ENCODE measurements at places on chromosomes 2 and 18. TPM values are rescaled to one million over a fixed set of nuclear protein-coding genes. Genes with fewer than 3 reads are reported as not detected.
A peak's percentile ranks its signal among the peaks of the same experiment; 100 is the strongest.

GRCh38 chr2:127671557-127672302, 3.6 kb downstream of the LIMS2 start:
- peak overlapping the region; percentile 95 for H3K4me3 ChIP-seq
- no peaks in the 10 kb centered on the region for H3K36me3 ChIP-seq
- peak overlapping the region; percentile 98 for H3K27ac ChIP-seq
- no peaks in the 10 kb centered on the region for H3K27me3 ChIP-seq

Gene DLX2
- total RNA-seq: not detected

Gene MSTN
- total RNA-seq: 0.14 TPM

Gene ZBTB7C
- 0.87 TPM for total RNA-seq

DNA sequence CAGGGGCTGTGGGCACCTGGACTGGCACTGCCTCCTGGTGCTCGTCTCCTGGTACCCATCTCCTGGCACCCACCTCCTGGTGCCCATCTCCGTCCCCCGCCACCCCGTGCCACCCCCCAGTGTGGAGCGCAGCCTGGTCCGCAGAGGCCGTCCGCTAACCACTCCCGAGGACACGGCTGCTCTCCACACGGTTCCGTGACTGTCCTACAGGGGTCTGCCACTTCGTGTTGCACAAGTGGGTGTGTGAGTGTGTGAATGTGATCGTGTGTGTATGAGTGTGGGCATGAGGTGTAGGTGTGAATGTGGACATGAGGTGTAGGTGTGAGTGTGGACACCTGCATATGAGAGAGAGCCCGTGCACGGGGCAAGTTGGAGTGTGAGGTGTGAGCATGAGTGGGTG, 119.4 kb upstream of the HS6ST1 start:
- no peak for DNase-seq
- no peaks in the 10 kb centered on the region for H3K36me3 ChIP-seq
- H3K4me3 ChIP-seq: no peak overlapping the region
- no peaks in the 10 kb centered on the region for H3K27me3 ChIP-seq
- peaks cover 30% of the 10 kb centered on the region for H3K4me1 ChIP-seq

Gene IL1A
- total RNA-seq: not detected

- H3K27me3 ChIP-seq: no peaks in the 10 kb centered on the region
- no peak overlapping the region for H3K27ac ChIP-seq
- DNase-seq: no peak
- peaks cover 6% of the 10 kb centered on the region for H3K36me3 ChIP-seq
- H3K4me1 ChIP-seq: no peaks in the 10 kb centered on the region
Measured at GRCh38 chr2:200847939-200848338, 16.5 kb downstream of the CLK1 start.

DNA sequence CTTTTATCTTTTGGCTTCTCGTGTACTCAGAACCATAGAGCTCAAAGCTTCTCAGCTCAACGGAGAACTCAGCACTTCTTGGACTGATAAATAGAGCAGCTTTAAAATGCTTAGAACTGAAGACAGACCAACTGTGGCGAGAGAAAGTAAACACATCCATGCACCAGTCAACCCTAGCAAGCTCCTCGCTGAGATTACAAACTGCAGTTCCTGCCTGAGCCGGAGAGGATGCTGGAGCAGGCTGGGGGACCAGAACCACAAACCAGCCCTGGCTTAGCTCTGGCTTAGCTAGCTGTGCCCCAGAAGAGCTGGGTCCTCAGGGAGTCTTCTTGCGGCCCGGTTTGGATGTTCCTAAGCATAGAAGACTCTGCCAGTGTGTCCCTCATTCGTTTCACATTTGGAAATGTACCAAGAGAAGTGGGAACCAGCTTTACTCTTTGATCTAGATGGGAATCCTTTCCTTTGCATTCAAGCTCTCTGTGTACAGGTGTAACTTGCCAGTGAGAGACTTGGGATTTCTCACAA, 5.6 kb downstream of the PAX8 start:
- peaks cover 13% of the 10 kb centered on the region for H3K4me1 ChIP-seq
- H3K27ac ChIP-seq: no peak overlapping the region
- H3K4me3 ChIP-seq: no peak overlapping the region
- H3K36me3 ChIP-seq: no peaks in the 10 kb centered on the region
- DNase-seq: no peak

- H3K36me3 ChIP-seq: no peaks in the 10 kb centered on the region
- no peak overlapping the region for H3K4me3 ChIP-seq
- H3K27me3 ChIP-seq: no peaks in the 10 kb centered on the region
- peaks cover 70% of the 10 kb centered on the region for H3K4me1 ChIP-seq
Measured at GRCh38 chr2:96102596-96103186, 13.7 kb downstream of the ADRA2B start.

Gene AGXT
- not detected for total RNA-seq

DNA sequence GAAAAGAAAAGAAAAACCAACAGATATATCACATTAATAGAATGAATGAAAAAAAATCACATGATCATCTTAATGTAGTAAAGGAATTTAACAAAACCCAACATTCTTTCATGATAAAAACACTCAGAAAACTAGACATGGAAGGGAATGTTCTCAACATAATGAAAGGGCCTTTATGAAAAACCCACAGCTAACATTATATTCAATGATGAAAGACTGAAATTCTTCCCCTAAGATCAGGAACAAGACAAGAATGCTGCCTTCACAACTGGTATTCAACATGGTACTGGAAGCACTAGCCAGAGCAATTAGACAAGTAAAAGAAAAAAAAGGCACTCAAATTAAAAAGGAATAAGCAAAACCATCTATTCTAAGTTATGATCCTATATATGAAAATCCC, 28.5 kb upstream of the EMILIN2 start:
- DNase-seq: no peak
- no peak overlapping the region for H3K27ac ChIP-seq
- no peaks in the 10 kb centered on the region for H3K27me3 ChIP-seq
- no peak overlapping the region for H3K4me3 ChIP-seq

Gene CDK15
- total RNA-seq: 0.19 TPM

Gene BZW1
- total RNA-seq: 110 TPM

GRCh38 chr18:58491113-58491696, 137.7 kb downstream of the ALPK2 start:
- no peak for DNase-seq
- peaks cover 7% of the 10 kb centered on the region for H3K36me3 ChIP-seq
- no peaks in the 10 kb centered on the region for H3K27me3 ChIP-seq
- no peak overlapping the region for H3K4me3 ChIP-seq

DNA sequence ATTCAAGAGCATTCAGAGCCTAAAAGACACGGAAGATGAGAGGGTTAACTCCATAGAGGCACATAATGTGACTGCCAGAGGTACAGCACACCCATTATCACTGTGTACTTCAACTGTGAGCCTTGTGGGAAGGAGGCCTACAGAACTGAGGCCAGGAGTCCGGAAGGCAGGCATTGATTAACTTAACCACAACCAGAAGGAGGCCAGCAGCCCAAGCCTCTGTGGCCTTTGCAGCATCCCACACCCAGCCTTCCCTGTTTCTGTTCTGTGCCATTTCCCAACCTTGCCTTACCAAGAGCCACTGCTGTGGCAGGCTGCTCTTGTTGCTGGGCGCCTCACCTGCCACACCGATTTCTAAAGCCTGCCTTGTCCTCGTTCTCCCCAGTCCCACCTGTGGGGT, 27.2 kb downstream of the SIGLEC15 start:
- peaks cover 15% of the 10 kb centered on the region for H3K36me3 ChIP-seq
- H3K4me3 ChIP-seq: no peak overlapping the region
- H3K27ac ChIP-seq: no peak overlapping the region
- no peak for DNase-seq
- H3K4me1 ChIP-seq: peaks cover 13% of the 10 kb centered on the region

DNA sequence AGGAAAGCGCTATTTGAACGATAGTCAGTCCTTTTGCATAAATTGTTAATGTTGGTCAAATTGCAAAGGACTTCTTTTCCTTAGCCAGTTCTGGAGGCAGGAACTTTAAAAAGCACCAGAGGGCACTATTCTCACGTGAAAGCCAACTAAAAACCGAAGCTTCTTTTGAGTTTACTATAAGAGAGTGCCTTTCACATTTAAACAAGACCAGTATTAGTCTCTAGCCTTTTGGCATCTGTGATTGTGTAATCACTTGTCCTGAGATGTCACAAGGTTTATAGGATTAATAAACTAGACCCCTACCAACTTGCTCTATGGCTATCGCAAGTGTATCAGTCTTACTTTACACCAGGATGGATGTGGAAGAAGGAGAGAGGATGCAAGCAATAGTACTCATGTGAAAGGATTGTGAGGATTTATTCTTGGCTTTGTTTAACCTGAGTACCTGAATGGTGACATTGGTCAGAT, 14.4 kb upstream of the STAT4 start:
- no peak for DNase-seq
- no peaks in the 10 kb centered on the region for H3K27me3 ChIP-seq
- no peaks in the 10 kb centered on the region for H3K36me3 ChIP-seq
- H3K4me1 ChIP-seq: peaks cover 22% of the 10 kb centered on the region
- no peak overlapping the region for H3K4me3 ChIP-seq

Measured in heart right ventricle (tissue), 16 donors.